ENCODE measurements at places on chromosomes 2 and 18. TPM values are rescaled to one million over a fixed set of nuclear protein-coding genes. Genes with fewer than 3 reads are reported as not detected.

- no peak for DNase-seq
Observed at GRCh38 chr2:191926671-191927070, 79.8 kb upstream of the CAVIN2 start.

DNA sequence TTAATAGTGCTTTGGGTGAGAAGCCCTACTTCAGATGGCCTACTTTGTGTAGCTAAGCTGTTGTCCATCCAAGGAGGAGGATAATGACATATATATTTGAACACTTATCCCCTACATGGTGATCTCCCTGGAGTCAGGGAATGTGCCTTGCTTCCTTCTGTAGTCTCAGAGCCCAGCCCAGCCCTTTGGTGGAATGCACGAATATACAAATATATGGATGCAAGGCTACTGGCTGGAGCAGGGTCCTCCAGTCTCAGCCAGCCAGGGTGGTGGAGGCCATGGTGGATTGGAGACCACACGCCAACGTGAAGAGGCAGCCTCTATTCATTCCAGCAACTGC lies 150.6 kb upstream of the RIOK3 start:
- no peak for DNase-seq

DNA sequence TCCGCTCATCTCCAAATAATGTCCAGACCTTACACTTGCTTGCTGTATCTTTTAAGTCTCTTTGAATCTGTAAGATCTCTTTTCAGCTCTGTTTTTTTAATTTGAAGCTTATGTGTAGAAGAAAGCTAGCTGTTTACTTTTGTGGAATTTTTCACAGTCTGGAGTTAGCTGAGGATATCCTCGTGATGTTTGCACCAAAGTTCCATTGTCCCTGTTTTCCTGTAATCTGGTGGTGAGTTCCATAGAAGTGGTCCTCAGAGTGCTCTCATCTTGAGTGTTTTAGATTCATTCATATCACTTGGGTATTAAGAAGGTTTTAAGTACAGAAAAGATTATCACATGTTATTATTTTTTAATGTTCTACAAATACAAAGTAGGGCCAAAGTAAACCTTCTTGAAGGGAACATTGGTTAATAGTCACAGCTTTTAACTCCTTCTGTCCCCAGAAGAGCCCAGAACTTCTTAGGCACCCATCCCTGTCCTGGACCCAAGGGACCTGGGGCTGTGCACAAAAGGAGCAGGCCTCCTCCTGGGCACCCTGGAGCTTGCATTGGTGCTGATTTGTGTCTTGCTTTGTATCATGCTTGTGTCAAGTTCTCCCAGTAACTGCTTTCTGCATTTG lies 15.0 kb downstream of the MLPH start:
- DNase-seq = peak; percentile 16

DNA sequence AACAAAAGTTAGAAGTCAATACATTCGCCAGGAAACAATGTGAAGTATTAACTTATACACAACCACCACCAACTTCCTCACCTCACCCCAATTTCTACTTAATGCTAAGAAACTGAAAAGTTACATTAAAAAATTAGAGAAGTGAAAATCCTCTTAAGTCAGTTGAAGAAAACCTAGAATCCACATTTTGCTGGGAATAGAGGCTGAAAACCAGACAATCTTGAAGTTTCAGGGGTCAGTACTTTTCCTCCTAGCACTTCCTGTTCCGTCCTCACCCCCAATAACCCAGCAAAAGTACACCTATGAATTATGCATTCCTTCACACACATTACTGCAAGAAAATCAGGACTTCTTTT lies 6.3 kb downstream of the YES1 start:
- no peak for DNase-seq

DNA sequence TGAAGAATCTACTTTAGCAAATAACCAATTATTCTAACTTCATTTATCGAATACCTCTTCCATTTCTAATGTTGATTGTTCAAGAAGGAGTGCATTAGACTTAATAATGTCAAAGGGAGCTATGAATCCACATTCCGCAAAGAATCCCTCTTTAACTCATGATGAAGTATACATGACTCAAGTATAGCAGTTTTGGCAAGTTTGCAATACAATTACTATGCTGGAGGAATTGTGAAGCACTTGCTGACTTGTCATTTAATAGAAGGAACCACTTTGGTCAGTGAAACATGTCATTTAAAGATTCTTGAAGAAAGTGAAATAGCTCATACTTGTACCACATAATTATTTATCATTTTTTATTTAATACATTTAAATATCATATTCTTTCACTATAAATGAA lies 125.1 kb downstream of the SLC39A10 start:
- DNase-seq = no peak

- no peak for DNase-seq
Observed at GRCh38 chr2:206245265-206245672, 29.2 kb upstream of the ZDBF2 start.

The MC4R gene
- total RNA-seq = not detected

The POTEC gene
- total RNA-seq = not detected

DNA sequence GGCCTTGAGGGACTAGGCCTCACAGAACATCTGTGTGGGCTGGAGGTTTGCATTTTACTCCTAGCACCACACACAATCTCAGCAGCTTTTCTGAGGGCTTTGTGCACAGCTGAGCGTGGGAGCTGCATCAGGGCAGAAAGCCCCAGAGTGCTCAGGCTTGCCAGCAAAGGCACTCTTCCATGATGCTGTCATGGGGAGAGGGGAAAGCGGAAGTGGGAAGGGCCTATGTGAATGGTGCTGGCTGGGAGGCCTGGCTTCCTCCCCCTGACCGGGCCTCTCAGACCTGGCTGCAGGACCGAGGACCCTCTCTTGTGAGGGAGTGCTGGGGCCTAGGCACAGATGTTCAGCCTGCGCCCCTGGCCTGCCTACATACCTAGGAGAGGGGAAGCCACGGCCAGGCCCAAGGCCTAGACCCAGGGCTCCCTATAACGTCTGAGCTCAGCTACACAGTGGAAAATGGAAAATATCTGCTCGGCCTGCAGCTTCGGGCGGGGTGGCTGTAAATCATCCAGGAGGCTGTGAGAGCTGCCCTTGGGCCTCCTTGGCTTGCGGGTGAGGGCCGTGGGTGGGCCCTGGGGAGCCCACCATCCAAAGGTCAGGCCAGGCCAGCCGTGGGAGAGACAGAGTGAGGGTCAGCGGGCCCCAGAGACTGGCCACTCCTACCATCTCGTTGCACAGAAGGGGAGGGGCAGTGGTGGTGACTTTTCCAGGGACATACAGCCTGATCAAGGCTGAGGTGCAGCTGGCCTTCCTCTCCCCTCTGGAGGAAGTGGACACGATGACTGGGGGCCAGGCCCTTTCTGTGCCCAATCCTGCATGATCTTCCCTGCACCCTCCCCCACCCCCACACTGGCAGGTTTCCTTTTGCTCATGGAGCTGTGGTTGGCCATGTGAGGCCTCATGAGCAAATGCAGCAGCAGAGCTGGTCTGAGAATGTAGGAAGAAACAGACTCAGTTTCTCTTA lies 22.8 kb downstream of the GLI2 start:
- DNase-seq = no peak

GRCh38 chr18:1393929-1394328 lies 489.3 kb downstream of the ADCYAP1 start:
- no peak for DNase-seq

DNA sequence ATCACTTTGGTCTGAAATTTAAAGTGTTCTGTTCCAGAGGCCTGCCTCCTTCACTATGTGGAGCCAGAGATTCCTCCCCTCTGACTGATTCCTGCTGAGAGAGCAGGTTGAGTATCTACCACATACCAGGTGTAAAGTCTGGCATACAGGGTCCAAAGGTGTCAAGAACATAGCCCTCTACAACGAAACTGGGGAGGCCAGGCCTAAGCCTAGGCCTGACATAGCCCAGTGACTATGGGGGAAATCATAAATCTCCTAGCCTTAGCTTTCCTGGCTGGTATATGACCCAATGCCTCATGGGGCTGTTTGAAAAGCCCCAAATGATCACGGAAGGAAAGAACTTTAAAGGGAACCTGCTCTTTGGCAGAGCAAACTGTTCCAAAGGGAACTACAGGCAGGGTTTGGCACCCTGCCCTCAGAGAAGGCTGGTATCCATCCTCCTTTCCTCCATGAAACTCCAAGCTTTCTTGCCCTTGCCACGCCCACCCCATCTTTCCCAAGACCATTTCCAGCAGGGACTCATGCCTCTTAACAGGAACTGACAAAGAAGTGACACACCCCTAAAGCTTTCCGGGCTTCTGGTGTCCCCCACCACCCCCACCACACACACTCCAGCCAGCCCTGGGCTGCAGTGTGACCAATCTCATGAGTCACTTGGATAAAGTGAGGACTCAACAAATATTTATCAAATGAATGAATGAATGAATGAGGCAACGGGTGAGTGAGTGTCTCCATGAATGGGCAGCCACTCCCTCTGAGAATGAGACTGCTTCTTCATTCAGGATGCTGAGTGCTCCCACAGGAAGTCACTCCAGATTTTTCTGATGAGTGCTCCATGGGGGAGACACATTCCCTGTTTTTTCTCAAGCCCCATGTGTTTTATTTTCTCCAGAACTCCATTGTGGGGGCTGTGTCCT lies 114.5 kb upstream of the STPG4 start:
- DNase-seq = peak; percentile 63

DNA sequence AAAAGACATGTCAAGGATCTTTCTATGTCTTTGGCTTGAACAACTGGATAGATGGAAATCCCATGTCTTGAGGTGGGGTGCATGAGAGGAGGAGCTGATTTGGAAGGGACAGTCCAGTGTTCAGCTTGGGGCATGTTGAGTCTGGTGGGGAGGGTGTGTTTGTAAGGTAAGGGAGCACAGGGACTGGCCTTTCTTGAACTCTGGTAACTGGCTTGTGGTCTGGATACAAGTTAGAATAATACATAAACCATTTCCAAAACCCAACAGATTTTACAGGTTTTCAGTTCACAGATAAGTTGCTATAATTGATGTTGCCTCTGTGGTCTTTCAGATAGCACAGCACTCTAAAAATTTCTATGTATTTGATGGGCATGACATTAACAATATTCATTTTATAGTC lies 24.2 kb downstream of the RHBDD1 start:
- no peak for DNase-seq

DNA sequence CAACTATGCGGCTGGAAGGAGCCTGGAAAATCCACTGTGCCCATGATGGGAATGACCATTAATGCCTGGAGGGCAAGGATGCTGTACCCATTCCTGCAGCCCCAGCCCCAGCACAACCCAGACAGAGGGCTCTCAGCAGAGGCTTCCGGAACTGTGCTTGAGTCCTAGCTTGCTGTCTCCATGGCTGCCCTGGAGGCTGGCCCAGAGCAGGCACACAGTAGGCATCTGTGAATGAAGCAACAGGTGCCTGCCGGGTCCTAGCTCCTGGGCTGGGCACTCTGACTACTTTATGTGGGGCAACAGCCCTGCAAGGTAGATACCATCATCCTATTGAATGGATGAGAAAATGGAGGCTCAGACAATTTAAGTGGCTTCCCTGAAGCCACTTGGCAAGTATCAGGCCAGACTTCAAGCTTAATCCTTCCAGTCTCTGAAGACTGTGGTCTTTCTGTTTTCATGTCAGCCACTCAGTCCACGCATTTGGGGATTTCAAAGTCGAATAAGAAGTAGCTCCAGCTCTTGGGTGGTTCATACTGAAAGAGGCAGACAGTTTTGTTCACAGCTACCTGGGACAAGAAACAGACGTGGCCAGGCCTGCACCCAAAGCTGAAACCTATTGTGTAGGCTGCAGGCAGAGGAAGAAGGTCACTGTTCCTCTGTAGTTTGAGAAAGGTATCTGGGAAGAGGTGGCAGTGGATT lies 237.5 kb downstream of the ZBTB7C start:
- DNase-seq = no peak

DNA sequence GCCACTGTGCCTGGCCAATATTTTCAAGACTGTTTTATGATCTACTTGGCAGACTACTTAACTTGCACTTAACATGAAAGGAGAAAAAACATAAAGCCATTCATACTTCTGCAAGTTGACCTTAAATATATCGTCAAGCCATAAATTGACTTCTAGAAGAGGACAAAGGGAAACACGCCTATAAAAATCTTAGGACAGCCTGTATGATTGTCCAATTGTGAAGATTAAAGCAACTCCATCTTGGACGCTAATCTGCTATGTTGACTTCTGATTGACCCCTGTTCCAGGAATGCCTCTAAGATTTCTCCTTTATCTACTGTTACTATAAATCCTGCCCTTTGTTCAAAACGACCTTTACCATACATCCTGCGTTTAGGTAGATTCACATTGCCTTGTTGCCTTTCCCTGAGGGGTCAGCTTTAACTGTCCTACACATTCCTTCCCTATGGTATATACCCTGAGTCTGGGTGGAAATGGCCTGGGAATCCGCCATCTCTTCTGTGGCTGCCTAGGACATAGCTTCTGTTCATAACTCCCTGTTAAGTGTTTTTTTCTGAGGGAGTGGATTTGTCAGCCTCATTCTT lies 40.2 kb upstream of the SLC35F5 start:
- no peak for DNase-seq

The LBX2 gene
- 4.3 TPM for total RNA-seq

DNA sequence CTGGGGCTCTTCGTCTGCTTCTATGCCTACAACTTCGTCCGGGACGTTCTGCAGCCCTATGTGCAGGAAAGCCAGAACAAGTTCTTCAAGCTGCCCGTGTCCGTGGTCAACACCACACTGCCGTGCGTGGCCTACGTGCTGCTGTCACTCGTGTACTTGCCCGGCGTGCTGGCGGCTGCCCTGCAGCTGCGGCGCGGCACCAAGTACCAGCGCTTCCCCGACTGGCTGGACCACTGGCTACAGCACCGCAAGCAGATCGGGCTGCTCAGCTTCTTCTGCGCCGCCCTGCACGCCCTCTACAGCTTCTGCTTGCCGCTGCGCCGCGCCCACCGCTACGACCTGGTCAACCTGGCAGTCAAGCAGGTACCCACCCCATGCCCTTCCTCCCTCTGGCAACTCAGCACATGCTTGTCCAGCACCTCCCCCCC lies 24.2 kb downstream of the STEAP3 start:
- no peak for DNase-seq

GRCh38 chr18:5890331-5891183 lies 4.8 kb downstream of the TMEM200C start:
- no peak for DNase-seq

DNA sequence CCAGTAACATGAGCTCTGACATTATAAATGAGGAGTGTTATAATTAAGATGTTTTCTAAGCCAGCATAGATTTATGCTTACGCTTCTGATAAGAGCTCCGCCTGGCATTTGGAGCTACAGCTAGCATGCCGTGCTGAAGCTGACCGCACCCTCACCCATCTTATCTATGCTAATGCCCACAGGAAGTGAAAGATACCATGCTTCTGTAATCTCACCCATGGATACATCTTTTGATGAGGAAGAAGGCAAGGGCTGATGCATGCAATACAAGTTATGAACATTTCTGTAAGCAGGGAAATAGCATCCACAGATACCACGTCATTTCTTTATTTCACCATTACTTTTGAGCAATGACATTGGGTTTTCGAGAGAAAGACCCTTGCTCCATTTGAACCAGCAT lies 82.3 kb downstream of the ARL4C start:
- DNase-seq = no peak

The DUSP19 gene
- total RNA-seq = 1.4 TPM

All from glomerular endothelial cell (primary cell).